ENCODE measurements at places on chromosomes 2 and 18. TPM values are rescaled to one million over a fixed set of nuclear protein-coding genes. Genes with fewer than 3 reads are reported as not detected.

OTOF gene
- total RNA-seq = not detected

- peak overlapping the region; percentile 36 for H3K27ac ChIP-seq
- H3K4me1 ChIP-seq = peaks cover 10% of the 10 kb centered on the region
- DNase-seq = peak; percentile 62
- H3K36me3 ChIP-seq = no peaks in the 10 kb centered on the region
- H3K27me3 ChIP-seq = no peaks in the 10 kb centered on the region
These were observed 321.9 kb upstream of the GALNT5 start for GRCh38 chr2:156935616-156936015.

DNA sequence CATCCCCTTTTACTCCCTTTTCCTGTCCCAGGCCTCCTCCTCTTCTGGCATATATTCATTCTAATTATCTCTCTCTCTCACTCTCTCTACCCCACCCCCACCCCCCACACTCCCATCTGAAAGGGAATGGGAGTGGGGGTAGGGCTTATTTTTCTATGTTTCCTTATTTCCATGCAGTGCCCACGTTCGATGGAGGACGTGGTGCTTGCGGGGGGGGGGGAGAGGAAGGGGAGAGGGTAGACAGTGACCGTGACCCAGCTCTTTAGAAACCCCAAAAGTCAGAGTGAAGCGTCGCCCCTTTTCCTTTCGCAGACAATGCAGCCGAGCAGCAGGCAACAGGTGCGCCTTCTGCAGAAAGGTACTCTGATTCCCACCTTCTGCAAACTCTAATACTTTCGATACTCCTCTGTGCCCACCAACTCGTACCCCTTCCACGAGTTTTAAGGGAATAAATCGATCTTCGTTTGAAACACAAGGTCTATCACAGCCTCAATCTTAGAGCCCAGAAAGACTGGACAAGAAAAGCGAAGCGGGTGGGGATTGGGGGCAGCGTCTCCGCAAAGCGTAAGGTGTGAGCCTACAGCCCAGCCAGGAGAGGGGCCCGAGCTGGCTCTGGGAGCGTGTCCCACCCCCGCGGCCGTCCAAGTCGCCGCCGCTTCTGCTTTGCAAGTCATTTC is 891 bp upstream of the NR4A2 start:
- peaks cover 12% of the 10 kb centered on the region for H3K4me1 ChIP-seq
- peak; percentile 82 for DNase-seq
- H3K27ac ChIP-seq = peak overlapping the region; percentile 99

GRCh38 chr2:232386740-232387450 is 8.3 kb downstream of the ALPP start:
- DNase-seq = no peak
- peaks cover 60% of the 10 kb centered on the region for H3K27me3 ChIP-seq
- H3K4me3 ChIP-seq = no peak overlapping the region
- H3K4me1 ChIP-seq = no peaks in the 10 kb centered on the region

DNA sequence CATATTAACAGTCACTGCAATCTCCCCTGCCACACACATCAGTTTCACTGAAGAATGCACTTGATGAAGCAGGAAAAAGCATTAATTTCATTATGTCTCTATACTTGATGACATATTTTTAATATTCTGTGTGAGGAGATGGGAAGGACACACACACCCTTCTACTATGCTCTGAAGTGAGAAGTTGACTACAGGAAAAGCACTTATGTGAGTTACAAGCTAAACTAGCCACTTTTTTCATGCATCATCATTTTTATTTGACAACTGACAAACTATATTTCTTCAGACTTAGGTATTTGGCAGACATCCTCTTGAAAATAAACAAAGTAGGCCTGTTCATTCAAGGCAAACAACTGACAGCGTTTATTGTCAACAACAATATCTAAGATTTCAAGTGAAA is 150.4 kb upstream of the ID2 start:
- no peak for DNase-seq
- H3K27ac ChIP-seq = no peak overlapping the region
- H3K4me3 ChIP-seq = no peak overlapping the region
- no peaks in the 10 kb centered on the region for H3K4me1 ChIP-seq
- no peaks in the 10 kb centered on the region for H3K36me3 ChIP-seq

GRCh38 chr2:43311276-43311675 is 84.9 kb upstream of the ZFP36L2 start:
- H3K27me3 ChIP-seq = no peaks in the 10 kb centered on the region
- DNase-seq = peak; percentile 91
- peaks cover 13% of the 10 kb centered on the region for H3K36me3 ChIP-seq
- peaks cover 24% of the 10 kb centered on the region for H3K4me1 ChIP-seq
- H3K4me3 ChIP-seq = no peak overlapping the region
- H3K27ac ChIP-seq = peak overlapping the region; percentile 61

DNA sequence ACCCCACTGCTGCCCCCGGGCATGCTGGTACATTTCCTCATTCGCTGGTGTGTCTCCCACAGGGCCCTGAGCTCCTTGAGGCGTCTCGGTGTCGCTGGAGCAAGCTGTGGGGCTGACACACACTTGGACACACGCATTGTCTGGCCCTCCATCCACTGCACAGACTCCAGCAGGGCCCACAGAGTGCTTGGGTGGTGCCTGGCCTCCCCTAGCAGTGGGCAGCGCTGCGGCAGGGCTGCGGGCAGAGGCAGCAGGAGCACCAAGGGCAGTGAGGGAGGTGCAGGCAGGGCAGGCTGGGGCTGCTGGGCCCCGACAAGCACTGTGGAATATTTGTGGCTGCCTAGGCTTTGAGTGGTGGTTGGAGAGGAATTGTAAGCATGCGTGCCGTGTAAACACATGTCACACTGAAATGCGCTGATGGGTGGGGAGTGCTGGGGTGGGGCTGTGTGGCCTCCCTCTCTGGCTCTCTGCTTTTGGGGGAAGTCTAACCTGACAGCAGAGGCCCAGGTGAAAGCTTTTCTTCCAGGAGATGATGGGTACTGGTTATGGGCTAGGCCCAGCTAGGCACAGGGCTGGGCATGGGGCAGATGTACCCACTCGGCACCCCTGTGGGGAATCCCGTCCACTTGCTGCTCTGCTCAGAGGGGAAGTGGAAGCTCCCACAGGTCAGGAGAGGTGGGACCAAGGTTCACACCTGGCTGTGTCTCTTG is 55.5 kb upstream of the HS6ST1 start:
- H3K4me3 ChIP-seq = no peak overlapping the region
- no peaks in the 10 kb centered on the region for H3K36me3 ChIP-seq
- no peak for DNase-seq
- H3K4me1 ChIP-seq = peaks cover 3% of the 10 kb centered on the region
- H3K27ac ChIP-seq = no peak overlapping the region
